NCI-H2081 (cell line): ENCODE measurements at places on chromosomes 16 and 17.
A peak's percentile ranks its signal among the peaks of the same experiment; 100 is the strongest.

DNA sequence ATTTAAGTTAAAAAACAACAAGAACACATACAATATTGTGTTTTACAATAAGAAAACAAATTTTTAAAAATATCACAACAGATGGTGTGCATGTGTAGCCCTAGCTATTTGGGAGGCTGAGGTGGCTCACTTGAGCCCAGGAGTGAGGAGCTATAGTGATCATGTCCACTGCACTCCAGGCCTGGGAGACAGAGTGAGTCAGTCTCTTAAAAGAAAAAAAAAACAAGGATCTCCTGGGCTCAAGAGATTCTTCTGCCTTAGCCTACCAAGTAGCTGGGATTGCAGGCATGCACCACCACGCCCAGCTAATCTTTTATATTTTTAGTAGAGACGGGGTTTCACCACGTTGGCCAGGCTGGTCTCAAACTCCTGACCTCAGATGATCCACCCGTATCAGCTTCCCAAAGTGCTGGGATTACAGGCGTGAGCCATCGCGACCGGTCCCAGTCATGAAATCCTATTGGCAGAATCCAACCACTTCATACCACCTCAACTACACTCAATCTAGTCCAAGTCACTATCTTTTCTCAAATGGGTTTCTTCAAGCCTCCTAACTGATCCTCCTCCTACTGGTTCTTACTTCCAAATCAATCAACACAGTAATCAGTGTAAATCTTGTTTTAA, 55.0 kb downstream of the STH start:
- DNase-seq = no peak

- no peak for DNase-seq
These were observed 190.7 kb downstream of the FOXL1 start for GRCh38 chr16:86768999-86769398.

DNA sequence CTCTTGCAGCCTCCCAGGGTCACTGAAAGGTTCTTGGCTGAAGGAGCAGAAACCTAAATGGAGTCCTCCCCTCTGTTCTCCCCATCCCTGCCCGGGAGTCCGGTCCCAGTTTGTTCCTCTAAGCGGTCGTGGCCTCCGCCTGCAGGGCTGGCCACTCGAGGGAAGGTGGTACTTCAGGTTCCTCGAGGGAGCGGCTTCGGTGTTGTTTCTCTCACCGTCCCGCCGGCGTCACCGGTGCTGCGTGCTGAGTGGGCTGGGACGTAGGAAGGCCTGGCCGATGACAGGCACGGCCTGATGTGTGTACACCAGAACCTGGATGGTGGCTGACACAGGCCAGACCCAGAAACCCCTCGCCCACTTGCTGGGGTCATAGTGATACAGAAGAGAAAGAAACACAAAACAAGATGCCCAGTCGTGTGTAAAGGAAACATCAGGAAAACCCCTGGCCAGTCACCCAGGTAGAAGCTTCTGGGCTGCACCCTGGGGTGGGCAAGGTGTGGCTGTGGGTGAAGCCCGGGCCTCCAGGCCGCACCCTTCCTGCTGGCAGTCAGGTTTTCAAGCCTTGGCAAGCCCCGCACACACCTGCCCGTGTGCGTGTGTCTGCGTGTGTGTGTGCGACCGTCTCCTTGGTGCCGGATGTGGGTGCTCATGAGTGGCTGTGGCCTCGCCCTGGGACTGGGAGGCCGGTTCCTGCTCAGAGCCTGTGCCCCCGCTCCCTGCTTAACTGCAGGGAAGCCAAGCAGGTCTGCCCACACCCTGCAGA, 52.0 kb downstream of the BAIAP2 start:
- no peak for DNase-seq

DNA sequence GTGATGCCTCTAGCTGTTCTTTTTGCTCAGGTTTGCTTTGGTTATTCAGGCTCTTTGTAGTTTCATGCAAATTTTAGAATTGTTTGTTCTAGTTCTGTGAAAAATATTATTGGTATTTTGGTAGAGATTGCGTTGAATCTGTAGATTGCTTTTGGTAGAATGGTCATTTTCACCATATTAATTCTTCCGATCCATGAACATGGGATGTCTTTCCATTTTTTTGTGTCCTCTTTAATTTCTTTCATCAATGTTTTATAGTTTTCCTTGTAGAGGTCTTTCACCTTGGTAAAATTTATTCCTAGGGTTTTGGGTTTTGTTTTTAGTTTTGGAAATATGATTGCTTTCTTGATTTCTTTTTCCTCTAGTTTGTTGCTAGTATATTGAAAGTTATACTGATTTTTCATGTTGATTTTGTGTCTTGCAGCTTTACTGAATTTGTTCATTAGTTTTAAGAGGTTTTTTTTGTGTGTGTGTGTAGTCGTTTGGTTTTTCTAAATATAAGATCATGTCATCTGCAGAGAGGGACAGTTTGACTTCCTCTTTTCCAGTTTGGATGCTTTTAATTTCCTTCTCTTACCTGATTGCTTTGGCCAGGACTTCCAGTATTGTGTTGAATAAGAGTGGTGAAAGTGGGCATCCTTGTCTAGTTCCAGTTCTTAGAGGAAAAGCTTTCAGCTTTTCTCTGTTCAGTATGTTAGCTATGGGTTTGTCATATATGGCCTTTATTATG, 42.4 kb downstream of the NSRP1 start:
- no peak for DNase-seq

GRCh38 chr17:65099475-65099874, 37.7 kb upstream of the RGS9 start:
- no peak for DNase-seq

- DNase-seq = no peak
These were observed at the start of gene MILR1 for GRCh38 chr17:64448665-64449512. TSS of gene MILR1 (plus strand) at chr17:64449115. CDS start at chr17:64449169, 54 bp downstream.

DNA sequence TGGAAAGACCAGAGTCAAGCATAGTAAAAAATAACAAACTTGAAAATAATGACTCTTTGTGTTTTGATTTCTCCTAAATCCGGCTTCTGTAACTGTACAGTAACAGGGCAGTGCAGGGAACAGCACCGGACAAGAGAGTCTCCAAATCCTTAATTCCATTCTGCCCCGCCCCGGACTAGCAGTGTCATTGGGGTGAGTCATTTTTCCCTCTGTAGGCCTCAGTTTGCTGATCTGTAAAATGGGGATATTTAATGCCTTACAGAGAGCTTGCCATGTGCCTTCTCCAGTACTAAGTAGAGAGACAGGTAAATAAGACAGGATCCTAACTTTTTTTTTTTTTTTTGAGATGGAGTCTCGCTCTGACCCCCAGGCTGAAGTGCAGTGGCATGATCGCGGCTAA, 83.6 kb upstream of the TBC1D3K start:
- no peak for DNase-seq

DNA sequence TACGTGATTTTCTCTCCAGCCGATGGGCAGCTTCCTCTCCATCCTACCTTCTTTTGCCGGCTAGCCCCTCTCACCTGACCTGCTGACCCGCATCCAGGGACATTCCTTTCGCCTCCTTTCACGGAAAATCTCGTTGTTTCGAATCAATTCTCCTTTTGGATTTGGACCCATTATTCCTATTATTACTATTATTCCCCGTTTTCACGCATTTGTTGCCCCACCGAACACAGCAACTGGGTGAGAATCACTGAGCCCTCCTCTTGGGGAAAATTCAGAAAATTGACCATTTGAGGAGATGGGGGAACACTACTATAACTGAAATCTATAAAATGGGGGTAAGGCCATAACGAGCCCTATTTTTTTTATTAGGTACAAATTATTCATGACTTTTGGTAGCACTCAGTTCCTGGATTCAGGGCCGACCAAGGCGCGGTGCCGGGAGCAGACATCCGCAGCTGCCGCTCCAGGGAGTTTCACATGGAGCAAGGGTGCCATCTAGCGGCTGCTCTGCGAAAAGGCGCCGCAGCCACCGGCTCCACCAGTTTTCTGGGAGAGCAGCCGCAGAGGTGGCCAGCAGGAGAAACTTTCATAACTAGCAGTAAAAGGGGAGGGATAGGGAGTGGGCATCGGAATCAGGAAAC, 3.3 kb upstream of the HOXB8 start:
- DNase-seq = peak; percentile 90

DNA sequence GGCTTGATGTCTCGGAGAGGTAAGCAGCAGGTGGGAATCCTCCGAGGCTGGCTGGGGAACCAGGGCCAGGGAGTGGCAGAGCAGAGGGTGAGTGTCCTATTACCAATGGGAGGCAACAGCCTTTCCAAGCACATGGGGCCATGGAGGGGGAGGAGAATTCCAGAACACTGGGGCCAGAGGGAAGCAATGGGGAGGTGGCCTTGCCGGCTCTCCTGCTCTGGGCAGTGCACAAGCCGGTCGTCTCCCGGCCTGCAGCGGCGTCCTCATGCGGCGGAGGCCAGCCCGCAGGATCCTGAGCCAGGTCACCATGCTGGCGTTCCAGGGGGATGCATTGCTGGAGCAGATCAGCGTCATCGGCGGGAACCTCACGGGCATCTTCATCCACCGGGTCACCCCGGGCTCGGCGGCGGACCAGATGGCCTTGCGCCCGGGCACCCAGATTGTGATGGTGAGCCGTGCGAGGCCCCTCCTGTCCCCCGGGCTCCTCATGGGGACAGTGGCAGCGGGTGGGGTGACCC, 21.9 kb downstream of the SGSH start:
- DNase-seq = no peak

DNA sequence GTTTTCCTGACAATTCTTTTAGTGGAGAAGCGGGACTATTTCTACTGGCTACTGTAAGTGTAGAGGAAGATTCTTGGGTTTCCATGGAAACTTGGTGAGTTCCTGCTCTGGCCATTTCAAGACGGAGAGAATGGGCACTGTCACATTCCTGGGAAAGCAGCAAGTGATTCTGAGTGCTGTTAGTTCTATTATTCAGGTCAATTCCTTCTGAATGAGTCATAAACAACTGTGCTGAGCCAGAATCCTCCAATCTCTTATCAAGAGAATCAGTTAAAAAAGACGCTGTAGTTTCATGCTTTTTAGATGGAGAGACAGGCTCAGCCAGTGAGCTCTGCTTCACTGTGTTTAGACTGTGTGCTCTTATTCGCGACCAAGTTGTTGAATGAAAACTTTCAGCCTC, 19.6 kb downstream of the AKAP10 start:
- DNase-seq = no peak

DNA sequence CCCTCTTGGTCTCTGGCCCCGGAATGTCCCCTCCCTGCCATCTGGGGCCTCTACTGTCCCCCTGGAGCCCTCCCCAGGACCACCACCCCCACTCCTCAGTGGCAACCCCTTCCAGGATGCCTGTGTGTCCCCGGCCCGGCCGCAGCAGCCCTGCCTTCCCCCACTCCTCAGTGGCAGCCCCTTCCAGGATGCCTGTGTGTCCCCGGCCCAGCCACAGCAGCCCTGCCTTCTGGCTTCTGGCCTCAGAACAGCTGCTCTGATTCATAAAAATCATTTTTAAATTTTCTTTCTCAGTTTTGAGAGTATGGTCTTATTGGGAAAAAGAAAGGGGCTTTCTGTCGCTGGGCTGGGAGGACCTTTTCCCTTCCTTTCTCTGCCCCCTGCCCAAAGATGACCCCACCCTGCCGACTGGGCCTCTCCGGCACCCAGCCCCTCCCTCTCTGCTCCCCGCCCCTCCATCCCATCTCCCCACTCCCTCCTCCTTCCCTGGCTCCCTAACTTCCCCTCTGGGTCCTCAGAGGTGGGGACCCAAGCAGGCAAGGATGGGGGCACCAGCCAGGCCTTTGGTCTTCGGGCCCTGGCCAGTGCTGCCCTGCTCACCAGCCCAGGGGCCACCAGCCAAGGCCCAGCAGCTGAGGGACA, 40.5 kb downstream of the BAHCC1 start:
- DNase-seq = no peak

- no peak for DNase-seq
These were observed 28.9 kb downstream of the TANC2 start for GRCh38 chr17:62994931-62995330.

GRCh38 chr17:38354466-38354865, 2.8 kb downstream of the SOCS7 start:
- no peak for DNase-seq

GRCh38 chr17:56502120-56502654, 91.3 kb upstream of the NOG start:
- DNase-seq = no peak

- no peak for DNase-seq
These were observed 22.1 kb upstream of the OSGIN1 start for GRCh38 chr16:83930730-83931500.

GRCh38 chr16:12461201-12461600, 342.5 kb downstream of the CPPED1 start:
- no peak for DNase-seq

DNA sequence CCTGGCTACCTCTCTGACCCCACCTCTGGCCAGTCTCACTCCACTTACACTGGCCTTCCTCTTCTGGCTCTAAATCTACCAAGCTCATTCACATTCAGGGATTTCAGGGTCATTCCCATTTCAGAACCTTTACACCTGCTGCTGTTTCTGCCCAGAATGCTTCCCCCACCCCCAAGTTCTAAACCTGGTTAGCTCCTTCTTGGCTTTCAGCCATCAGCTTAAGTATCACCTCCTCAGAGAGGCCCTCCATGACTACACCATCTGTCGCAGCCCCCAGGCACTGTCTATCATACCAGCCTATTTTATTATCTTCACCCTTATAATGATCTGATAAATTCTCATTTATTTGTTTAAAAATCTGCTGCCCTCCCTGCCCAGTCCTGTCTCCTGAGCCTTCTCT, 23.3 kb upstream of the NGFR start:
- DNase-seq = no peak

DNA sequence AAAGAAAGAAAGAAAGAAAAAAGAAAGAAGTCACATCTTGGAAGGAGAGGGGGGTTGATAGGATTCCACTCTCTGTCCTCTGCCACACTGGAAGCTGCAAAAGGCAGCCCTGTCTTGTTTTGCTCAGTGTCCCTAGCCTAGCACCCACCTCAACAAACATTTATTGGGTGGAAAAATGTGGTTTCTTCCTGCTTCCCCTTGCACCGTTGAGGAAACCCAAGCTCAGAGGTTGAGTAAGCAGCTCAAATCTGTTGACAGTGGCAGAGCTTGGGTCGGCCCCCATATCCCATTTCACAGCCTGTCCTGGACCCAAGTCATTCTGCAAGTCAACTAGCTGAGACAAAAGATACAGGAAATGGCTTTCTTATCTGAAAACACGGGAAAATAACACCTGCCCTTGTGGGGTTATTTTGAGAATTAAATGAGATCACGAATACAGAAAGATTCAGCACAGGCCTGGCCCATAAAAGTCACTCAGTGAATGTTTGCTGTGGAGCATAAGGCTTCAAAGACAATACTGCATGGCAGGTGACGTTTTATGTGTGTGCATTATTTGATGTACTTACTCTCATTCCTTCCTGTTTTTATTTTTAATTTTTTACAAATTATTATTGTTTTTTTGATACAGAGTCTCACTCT, 63.6 kb downstream of the SCNN1B start:
- no peak for DNase-seq

- no peak for DNase-seq
These were observed 81.3 kb downstream of the MAP2K6 start for GRCh38 chr17:69495787-69496186.

- DNase-seq = no peak
These were observed 14.9 kb downstream of the CDIP1 start for GRCh38 chr16:4523686-4524085.

GRCh38 chr16:53789137-53789536, 85.2 kb downstream of the FTO start:
- DNase-seq = no peak

DNA sequence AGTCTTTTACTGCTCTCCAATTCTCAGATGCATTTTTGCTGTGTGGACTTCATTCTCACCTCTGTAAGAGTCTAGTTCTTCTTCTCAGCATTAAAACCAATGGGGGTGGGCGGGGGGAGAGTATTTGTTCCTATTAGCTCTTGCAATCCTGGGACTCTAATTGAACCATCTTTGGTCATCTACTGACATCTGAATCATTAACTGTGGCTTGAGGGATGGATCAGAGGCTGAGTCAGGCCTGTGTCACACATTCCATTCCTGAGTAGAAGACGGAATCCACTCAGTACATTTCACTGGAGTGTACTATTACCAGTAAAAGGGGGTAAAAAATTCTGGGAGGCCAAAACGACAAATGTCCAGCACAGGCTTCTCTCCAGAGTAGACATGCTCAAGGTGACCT, 12.8 kb upstream of the ZNF23 start:
- no peak for DNase-seq
